ENCODE measurements at places on chromosomes 2 and 18.

DNA sequence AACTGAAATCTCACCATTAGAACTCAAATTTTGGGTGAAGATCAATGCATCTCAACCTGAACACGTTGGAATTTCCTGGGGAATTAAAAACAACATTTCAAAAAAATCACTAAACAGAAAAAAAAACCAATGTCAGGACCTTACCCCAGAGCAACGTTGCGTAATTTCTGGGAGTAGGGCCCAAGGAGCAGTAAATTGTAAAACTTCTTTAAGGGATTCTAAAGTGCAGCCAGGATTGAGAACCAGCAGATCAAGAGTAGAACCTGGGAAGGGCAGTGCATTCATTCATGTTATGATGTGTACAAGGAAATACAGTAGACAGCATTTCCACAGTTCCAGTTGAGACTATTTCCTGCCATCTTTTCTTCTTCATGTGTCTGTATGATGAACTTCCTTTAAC, 56.9 kb downstream of the RHBDD1 start:
- DNase-seq = no peak

DNA sequence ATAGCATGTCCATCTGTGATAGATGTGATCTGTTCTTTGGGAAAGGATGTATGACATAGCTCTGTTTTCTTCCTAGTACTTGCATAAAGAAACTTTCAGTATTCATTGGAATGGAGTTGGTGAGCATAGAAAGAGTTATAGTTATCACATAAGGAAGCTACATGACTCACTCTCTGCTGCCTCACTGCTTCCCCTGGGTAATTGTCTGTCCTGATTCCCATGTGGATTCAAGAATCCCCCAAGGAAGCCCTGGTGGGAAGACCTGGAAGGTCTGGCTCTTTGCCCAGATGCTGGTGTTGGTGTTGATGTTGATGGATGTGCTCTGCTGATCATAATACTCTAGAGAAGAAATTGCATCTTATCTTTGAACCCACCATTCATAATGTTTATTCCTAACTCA, 60.6 kb downstream of the PTPN4 start:
- no peak for DNase-seq

DNA sequence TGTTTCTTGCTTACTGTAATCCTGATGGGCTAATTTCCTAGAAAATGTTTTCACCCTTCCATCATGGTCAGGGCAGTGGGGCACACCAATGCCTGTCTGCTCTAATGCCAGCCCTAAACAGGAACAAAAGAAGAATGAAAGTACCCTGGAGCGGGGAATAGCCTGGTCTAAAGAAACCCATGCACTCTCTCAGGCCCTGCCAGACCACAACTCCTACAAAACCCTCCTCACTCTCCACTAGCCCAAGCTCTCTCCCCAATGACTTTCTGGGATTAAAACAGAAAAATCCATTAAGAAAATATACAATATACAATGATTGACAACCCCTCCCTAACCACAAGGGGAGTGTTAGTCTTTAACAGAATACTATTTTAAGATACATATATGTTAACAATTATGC, 67.6 kb downstream of the AAK1 start:
- no peak for DNase-seq

- DNase-seq = no peak
These were observed 48.0 kb upstream of the FAHD2A start for GRCh38 chr2:95354469-95354901.

GRCh38 chr2:202196727-202197126, 41.7 kb downstream of the SUMO1 start:
- DNase-seq = no peak

- no peak for DNase-seq
These were observed 1474.2 kb upstream of the CELF4 start for GRCh38 chr18:39039813-39040212.

GRCh38 chr2:128513961-128514283, 195.3 kb upstream of the HS6ST1 start:
- DNase-seq = no peak

DNA sequence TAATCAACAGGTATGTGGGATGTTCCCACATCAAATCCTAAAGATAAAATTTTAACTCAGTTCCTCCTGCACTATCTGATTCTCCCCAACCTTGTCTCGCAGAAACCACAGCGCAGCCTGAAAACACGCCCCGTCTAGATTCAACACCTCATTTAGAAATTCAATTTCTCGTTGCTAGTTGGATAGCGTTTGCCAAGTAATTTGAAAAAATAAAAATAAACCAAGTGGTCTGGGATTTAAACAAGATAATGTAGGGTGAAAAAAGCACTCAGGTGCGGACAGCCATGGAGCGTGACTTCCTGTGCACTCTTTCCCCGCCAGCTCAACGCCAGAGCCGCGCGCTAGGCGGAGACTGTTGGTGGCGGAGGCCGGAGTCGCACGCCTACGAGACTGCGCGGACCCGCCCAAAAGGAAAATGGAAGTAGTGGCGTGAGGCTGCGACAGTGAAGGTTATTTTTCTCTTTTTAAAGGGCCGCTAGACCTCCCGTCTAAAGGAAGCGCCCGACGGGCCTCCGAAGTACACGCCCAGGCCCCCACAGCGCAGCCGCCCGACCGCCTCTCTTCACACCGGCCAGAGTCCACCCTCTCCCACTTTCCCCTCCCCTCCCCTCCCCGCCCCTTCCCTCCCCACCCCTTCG, 615 bp upstream of the CCNT2 start:
- DNase-seq = peak; percentile 83

DNA sequence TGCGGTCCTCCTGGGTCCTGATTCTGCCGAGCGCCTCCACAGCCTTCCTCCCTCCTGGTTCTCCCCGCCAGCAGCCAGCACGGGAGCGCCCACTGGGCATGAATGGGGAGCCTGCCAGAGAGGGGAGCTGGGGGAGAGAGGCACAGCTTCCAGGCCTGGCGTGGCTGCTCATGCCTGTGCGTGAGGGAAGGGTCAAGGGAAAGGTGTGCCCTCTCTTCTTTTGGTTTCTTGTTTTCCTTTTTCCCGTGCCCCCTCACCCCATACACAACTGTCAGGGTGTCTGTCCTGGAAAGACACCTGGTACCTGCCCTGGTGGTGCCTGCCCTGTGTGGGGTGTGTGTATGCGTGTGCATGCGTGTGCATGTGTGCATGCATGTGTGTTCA, 4.7 kb upstream of the NEURL3 start:
- DNase-seq = no peak

DNA sequence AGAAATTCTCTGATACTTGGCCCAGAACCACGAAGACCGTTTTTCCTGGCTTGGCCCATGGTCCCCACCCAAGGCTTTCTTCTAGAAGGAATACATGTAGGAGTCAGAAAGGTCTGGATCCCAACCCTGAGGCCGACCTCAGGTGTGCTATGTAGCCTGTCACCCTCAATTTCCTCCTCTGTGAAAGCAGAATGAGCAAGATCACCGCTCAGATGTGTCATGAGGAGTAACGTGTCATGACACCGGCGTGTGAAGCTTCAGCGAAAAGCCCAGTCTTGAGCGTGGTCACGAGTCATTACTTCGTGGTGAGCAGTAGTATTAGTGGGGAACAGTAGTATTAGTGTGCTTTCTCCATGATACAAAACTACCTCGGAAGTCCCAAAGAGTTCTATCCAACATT, 103.4 kb downstream of the ALPK2 start:
- DNase-seq = peak; percentile 8

DNA sequence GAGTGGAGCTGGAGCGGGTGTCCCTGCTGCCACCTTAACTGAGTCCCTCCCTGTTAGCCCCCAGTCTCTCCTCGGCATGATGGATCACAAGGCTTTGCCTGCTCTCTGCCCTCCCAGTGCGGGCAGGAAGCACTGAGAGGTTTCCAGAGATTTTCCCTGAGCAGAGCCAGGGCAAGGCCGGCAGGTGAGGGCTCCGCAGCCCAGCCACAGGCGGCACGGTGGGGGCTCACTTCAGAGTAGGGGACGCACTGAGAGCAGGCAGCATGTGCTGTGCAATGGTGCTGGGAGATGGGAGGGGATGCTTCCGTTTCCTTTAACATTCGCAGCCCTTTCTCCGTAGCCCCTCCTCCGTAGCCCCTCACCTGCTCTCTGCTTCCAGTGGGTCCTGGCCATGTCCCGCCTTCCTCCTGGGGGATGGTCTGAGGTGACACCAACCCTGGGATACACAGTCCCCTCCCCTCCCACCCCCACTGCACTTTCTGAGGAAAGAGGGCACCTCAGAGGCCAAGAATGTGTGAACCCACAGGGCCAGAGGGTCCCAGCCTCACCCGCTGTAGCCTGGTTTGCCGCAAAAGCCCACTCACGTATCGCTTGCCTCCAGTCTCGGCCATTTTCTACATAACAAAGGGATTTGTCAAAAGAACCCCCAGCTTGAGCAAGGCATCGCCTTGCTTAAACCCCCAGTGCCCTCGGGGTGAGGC, 10.7 kb downstream of the KCNF1 start:
- DNase-seq = no peak

GRCh38 chr2:237128026-237128703, 42.5 kb downstream of the COPS8 start:
- peak; percentile 21 for DNase-seq

DNA sequence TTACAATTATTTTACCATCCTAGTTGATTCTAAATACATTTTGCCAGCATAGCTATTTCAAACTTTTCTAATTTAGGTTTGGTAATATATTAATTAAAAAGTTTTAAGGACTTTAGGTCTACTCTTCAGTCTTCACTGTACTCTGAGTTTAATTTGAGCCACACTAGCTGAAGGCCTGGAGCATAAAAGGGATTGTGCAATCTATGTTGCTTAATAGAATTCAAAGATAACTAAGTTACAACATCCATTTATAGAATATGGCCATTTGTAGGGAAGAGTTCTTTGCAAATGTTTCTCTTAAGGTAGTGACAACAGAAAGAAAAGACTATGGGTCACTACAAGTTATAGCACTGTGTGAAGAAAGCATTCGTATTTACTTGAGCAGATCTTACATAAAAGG, 702.2 kb upstream of the NRXN1 start:
- no peak for DNase-seq

DNA sequence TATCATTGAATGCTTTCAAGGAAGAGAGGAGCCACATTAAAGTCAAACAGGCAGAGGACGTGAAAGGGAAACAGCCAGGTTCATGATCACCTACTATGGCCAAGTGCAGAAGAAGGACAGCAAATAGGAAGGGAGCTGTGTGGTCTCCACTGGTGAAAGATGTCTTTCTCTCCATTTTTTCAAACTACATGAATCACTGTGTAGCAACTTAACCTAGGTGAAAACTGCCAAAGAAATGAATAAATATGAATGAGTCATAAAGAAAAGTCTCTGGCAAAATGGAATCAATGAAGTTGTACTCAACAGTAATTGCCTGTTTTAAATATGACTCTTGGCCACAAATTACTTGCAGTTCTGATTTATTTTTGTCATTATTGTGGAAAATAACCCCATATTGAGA, 452.6 kb upstream of the PKDCC start:
- DNase-seq = no peak

GRCh38 chr18:78430131-78430758, 549.4 kb upstream of the SALL3 start:
- DNase-seq = no peak

- DNase-seq = no peak
These were observed 290 bp downstream of the PSMG2 start for GRCh38 chr18:12703096-12703567.

- DNase-seq = no peak
These were observed 39.4 kb downstream of the LYPD6B start for GRCh38 chr2:149077861-149078260.

GRCh38 chr2:16203069-16203468, 262.7 kb downstream of the MYCN start:
- DNase-seq = no peak

Measured in stimulated activated CD4-positive, alpha-beta T cell treated with anti-CD3 and anti-CD28 coated beads, Interleukin-2, amount 100 ng/mL, for 4 hours (primary cell).